ENCODE measurements at places on chromosomes 1 and 21.

GRCh38 chr1:94235189-94236012, 2.0 kb downstream of the ARHGAP29 start:
- no peak for DNase-seq

DNA sequence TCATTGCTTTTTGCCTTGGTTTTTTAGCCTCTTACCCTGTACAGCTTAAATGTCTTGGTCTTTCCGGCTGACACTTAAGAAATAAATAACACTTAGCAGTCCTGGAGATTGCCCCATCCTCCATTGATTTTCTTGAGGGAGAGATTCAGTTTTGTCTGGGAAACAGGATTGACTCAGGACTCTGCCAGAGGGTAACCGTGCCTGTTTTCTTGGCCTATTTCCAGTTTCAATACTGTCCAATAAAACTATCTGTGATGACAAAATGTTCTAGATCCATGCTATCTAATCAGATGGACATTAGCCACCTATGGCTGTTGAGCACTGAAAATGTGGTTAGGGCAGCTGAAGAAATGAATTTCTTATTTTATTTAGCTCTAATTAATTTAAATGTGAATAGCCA, 216.1 kb downstream of the DUSP10 start:
- no peak for DNase-seq

DNA sequence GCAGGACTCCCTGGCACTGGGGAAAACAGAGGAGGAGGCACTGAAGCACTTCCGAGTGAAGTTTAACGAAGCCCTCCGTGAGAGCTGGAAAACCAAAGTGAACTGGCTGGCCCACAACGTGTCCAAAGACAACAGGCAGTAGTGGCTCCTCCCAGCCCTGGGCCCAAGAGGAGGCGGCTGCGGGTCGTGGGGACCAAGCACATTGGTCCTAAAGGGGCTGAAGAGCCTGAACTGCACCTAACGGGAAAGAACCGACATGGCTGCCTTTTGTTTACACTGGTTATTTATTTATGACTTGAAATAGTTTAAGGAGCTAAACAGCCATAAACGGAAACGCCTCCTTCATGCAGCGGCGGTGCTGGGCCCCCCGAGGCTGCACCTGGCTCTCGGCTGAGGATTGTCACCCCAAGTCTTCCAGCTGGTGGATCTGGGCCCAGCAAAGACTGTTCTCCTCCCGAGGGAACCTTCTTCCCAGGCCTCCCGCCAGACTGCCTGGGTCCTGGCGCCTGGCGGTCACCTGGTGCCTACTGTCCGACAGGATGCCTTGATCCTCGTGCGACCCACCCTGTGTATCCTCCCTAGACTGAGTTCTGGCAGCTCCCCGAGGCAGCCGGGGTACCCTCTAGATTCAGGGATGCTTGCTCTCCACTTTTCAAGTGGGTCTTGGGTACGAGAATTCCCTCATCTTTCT, 75.5 kb downstream of the PIK3CD start:
- DNase-seq = no peak

- DNase-seq = no peak
Measured at GRCh38 chr1:84415396-84415795, 17.1 kb downstream of the DNASE2B start.

- DNase-seq = no peak
Measured at GRCh38 chr1:211829343-211830054, 1.1 kb downstream of the LPGAT1 start.

- no peak for DNase-seq
Measured at GRCh38 chr1:147719711-147720225, 40.6 kb downstream of the GJA5 start.

DNA sequence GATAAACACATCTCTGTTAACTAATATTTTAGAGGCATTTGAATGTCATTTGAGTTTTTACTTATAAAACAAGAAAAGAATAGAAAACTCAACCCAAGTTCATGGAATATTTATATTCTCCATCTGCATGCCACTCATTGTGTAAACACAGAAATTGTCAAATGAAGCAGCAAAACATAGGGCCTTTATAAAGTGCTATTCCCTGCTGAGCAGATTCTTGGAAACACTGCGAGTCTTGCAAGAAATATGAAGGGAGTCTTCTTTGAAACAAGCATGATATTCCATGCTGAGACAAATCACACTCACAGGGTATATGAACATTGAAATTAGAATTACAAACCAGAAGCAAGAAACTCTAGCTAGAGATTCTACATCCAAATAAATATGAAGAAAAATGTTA, 655.8 kb downstream of the BRINP3 start:
- no peak for DNase-seq

- DNase-seq = no peak
Measured at GRCh38 chr1:109803901-109804331, 40.2 kb upstream of the EPS8L3 start.

DNA sequence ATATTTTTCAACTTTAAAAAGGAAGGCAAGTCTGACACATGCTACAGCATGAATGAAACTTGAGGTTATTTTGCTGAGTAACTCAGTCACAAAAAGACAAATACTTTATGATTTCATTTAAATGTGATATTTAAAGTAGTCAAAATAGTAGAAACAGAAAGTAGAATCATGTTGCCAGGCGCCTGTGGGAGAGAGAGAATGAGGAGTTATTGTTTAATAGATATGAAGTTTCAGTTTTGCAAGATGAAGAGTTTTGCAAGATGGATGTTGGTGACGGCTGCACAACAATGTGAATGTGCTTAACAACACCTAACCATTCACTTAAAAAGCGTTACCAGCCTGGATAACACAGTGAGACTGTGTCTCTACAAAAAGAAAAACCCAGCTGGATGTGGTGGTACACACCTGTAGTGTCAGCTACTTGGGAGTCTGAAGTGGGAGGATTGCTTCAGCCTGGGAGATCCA, 20.7 kb upstream of the ATP1A1 start:
- DNase-seq = no peak

GRCh38 chr1:32393136-32393535, 1.1 kb downstream of the BSDC1 start:
- no peak for DNase-seq

GRCh38 chr1:185401019-185401418, 84.0 kb upstream of the IVNS1ABP start:
- DNase-seq = no peak

DNA sequence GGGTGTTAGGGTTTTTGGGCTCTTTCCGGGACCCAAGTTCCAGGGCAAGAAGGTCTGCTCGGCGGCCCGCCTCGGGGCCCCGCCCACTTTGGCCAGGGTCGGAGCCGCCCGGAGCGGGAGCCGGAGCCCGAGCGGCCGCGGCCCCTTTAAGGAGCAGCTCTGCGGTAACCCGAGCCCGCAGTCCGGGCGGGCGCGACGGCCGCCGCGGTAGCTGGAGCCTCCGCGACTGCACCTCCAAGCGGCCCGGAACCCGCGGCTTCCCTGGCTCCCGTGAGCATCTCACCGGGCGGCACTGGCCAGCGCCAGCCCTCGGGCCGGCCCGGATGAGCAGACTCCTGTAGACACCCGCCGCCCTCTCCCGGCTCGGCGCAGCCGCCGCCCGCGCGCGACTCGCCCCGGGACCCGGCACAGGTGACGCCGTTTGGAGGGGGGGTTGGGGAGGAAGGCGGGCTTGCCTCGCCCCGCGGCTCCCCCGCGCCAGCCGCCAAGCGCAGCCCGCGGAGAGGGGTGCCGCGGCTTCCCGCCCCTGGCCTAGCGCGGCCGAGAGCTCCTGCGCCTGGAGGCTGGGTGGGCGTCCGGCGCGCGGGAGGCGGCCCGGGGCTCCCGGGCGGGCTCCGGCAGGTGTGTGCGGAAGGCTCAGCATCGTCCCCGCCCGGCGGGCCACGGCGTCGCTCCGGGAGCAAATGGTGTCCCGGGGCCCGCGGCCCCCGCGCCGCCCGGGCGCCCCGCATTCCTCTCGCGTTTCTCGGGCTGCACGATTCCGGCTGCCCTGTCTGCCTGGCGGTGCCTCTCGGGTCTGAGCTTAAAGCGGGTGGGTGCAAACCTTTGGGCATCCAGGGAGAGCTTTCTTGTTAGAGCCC, at the start of gene TLCD4:
TLCD4 (plus strand) TSS at position 149 of the 860 bp plus-strand sequence. CDS start 26,547 bp downstream, outside the sequence.
- no peak for DNase-seq

DNA sequence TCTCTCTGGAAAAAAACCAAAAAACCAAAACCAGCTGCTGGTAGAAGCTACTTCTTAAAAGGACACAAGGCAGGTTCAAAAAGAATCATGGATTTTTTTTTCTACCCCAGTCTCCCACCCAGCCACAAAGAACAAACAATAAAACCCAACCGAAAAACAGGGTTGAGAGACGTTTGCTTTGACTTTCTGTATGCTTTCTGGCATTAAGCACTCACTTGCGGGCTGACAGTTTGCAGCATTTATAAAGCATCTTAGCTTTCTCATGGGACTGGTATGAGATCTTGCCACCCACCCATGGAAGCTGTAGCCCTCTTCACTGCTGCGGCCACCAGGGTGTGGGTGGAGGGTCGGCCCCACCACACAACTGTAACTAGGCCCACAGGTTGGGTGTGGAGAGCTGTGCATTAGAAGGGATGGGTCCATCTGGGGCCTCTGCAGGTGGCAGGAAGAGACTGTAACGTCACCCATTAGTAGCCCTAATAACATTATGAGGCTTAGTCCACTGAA, 165.7 kb downstream of the RHOU start:
- DNase-seq = no peak

- DNase-seq = no peak
Measured at GRCh38 chr21:35274923-35275322, 225.8 kb upstream of the RUNX1 start.

GRCh38 chr1:205701420-205701819, 21.1 kb upstream of the SLC45A3 start:
- DNase-seq = no peak

GRCh38 chr1:48681476-48682305, 95.0 kb downstream of the BEND5 start:
- no peak for DNase-seq

GRCh38 chr1:162753001-162753658, 37.4 kb upstream of the HSD17B7 start:
- no peak for DNase-seq

DNA sequence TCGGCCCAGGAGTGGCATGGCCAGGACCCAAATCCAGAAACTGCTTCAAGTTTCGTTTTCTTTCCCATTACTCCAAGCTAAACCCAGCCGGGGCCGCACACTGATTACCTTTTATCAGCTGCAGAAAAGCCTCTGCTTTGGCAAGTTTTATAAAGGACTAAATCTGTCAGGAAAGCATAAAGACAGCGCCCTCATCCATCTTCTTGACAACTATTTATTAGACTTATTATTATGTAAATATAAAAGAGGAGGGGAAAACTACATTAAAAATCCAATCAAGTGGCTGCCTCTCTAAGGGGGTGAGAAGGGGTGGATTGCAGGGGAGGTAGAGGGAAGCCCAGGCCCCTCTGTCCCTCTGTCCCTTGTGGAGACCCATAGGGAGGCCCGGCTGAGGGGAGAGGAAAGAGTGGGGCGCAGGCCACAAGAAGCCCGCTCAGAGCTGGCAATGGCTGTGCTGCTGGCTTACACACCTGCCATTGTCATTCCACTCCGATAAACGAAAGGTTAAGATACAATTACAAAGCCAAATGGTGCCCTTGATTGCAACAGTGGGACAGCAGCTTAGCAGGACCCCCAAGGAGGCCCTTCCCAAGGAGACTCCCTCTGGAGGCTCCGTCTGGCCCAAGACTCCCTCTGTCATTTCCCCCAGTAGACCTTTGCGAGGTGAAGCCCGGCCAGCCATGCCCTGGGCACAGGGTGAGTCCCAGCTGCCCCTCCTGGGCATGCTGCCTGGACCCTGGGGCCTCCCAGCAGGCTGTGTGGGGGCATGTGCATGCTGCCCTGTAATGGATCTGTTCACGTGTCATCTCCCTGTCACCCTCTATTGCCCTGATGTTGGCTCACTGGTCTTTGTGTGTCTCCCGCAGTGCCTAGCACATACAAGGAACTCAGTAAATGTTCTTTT, 45.4 kb downstream of the KCND3 start:
- no peak for DNase-seq

DNA sequence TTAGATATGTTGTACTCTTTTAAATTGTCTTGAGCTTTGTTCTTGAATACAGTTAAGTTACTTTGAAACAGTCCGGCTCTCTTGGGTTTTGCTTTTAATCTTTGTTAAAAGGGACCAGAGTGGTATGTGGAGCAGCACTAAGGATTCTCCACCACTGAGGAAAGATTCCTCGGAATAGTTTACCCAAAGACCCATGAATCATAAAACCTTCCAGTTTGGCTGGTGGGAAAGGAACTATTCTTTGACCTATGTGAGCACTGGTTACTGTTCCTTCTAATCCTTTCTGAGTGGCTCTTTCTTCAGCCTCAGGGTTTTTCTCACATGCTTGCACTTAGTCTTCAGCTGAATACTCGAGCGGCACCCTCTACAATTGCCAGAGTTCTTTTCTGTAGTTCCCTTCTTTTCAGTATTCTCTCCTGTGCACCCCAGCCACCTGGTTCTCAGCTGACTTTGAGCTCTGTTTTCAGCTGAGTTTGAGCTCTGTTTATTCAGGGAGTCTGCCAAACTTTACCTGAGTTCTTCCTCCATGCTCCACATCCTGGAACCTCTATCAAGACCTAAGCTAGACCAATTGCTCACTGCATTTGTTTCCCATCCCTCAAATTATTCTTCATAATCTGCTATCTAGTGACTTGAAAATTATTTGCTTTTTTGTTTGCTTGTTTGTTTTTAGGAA, 253.8 kb upstream of the PLXNA2 start:
- no peak for DNase-seq

- no peak for DNase-seq
Measured at GRCh38 chr1:206631085-206631509, 4.2 kb upstream of the DYRK3 start.

DNA sequence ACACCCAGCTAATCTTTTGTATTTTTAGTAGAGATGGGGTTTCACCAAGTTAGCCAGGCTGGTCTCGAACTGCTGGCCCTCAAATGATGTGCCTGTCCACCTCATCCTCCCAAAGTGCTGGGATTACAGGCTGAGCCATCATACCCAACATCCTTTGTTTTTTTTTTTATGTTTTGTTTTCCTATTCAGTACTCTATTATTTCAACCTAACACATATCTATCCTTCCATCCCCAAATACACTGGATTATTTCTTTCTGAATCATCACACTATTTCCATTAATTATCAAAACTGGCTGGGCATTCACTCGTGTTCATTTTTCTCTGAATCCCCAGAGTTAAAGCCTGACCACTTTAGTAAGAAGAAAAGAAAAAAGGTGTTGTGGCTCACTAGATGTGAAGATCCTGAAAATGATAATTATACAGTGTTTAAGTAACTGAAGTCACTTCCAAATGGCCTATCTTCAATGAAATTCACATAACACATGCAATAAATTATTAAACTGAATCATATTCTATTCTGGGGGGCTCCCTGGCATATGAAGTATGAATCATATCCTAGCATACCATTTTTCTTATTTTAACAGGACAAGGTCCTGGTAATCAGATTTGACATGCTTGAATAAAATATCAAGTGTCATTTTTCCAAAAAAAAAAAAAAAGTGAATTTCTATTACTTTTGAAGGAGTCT, 1754.2 kb downstream of the BRINP3 start:
- DNase-seq = no peak

- DNase-seq = no peak
Measured at GRCh38 chr1:66624412-66625060, 90.6 kb downstream of the SGIP1 start.

GRCh38 chr1:153192697-153193096, 10.5 kb upstream of the LELP1 start:
- DNase-seq = no peak

DNA sequence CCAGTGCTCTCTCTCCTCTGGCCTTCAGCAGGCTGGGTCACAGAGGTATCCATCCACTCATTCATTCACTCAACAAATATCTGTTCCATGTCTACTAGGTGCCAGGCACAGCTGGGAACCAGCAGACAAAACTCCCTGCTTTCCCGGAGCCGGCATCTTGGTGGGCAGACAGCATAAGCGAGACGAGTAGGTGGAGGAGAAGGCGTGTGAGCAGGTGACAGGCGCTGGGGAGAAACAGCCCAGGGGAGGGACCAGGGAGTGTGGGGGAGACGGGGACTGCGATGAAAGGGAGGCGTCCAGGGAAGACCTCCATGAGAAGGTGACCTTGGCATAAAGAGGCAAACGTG, 11.0 kb upstream of the KCNAB2 start:
- DNase-seq = no peak
